ENCODE measurements at places on chromosomes 2 and 18.

DNA sequence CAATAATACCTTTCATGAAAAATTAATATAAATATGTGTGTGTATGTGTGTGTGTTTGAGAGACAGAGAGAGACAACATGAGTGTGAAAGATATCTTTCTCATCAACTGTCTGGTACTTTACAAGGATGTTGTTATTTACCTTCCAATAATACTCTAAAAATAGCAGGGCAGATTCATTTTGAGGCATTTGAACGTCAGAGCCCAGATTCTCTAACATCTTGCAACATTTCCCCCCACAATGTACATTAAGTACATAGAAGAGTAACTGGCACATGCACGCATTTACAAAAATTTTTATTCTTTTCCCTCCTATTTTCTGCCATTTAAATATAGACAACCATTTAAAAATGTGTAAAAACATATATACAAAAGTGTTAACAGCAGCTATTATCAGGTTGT is 100.9 kb downstream of the PID1 start:
- DNase-seq: no peak

DNA sequence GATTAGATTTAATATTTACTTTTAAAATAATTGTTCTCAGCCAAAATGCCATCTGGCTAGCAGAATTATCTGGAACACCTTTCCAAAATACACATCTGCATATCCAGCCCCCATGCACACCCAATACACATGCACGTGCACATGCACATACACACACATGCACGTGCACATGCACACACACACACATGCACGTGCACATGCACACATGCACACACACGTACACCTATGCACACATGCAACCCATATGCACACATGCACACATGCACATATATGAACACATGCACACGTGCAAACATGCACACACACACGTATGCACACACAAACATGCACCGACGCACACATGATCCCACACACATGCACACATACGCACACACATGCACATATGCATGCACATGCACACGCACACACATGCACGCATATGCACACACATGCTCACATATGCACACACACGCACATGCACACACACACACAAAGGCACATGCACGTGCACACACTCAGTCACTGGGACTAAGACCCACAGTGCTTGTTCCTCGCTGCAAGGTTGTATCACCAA is 53.5 kb downstream of the COPS8 start:
- no peak for DNase-seq

DNA sequence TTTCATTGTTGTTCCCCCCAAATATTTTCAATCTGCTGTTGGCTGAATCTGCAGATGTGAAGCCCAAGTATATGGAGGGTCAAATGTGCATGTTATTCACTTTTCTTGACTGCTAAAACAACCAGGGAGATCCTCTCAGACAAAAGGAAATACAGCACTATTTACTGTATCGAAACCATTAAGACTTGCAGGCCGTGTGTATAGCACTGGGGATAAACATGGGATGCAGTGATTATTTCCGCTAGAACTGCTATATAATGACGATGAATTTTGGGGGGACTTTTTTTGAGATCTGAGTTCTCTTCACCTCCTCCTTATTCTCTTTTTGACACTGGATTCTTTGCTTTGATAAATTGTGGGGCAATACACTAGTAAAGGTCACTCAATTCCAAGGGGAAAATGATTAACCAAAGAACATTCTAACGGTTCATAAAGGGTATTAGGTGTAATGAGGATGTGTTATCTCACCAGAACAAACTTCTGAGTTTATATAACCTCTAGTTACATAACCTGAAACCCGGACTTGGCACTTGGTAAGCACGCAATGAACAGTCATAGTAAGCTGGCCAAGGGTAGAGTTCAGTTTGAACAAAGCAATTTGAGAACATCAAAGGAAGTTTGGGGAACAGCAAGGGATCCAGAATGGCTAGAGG is 3.5 kb upstream of the UGT1A1 start:
- DNase-seq: no peak

DNA sequence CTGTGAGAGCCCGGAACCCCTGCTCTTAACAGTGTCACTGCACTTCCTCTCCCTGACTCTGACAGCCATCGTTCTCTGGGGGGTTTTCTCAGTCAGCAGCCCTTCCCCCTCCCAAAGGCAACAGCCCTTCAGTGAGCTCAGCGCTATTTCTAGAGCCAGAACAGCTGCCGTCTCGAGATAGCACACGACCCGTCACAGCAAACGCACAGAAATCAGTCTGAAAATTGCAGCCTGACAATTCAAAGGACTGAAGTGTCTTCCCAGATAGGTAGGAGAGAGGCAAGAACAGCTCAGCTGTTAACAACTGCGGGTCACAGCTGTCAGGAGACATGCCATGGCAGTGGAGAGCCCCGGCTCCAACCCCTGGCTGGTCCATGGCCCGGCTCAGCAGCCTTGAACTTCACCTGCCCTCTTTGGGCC is 45.4 kb downstream of the ST8SIA5 start:
- DNase-seq: peak; percentile 10

GRCh38 chr2:152094014-152094413 is 4.8 kb downstream of the CACNB4 start:
- DNase-seq: peak; percentile 76

- DNase-seq: no peak
Observed at GRCh38 chr18:51049137-51049536, 19.1 kb downstream of the SMAD4 start.

DNA sequence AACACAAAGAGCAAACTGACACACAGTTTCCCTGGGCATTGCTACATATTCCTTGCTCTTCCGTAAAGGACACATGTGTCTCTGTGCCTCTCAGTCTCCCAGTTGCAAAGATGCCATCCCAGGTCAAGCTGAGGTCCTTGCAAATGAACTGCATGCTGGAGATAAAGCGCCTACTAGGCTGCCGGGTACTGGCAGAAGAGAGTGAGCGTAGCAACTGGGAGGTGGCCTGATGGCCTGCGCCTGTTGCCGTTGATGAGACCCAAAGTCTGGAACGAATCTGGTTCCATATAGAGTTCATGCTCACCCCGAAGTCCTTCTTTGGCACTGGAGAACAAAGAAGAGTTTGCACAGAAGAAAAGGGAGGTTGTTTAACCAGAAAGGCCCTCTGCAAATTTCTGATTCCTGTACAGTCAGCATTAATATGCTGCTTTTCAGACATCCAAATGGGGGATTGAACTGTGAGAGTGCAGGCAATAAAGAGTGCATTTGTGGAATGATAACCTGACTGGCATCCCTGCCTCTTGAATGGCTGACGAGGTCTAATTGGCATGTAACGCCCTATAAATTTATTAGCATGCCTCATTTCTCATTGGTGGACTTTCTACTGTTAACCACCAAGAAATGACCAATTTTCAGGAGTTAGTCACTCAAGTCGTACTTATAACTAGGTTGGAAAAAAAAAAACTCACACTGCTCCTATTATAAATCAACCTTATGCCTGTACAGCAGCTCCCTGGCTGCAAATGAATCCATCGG is 78.7 kb downstream of the GBX2 start:
- DNase-seq: no peak

DNA sequence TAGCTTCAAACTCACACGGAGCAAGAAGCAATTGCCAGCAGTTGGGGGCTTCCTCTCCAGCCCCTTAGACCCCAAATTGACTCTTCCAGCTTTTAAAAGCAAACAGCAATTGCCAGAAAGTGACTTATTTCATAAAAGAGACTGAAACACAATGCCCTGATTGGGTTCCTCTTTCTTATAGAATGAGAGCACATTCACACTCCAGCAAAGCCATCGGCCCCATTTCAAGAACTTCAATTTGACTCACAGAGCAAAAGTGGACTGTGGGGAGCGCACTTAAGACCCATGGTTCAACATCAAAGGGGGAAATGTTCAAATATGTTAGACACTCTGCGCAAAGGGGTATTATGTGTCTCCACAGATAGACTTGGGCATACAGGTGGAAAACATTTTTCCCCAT is 484.7 kb downstream of the BCL11A start:
- peak; percentile 28 for DNase-seq

- no peak for DNase-seq
Observed at GRCh38 chr18:29653671-29654215, 1388.8 kb downstream of the DSC3 start.

GRCh38 chr2:164620873-164621763 is at the start of gene GRB14:
Gene GRB14, minus strand, starts transcription at chr2:164621482. Its CDS starts 173 bp downstream, at chr2:164621309.
- no peak for DNase-seq

- DNase-seq: no peak
Observed at GRCh38 chr2:69382547-69382946, 4.5 kb downstream of the GFPT1 start.

DNA sequence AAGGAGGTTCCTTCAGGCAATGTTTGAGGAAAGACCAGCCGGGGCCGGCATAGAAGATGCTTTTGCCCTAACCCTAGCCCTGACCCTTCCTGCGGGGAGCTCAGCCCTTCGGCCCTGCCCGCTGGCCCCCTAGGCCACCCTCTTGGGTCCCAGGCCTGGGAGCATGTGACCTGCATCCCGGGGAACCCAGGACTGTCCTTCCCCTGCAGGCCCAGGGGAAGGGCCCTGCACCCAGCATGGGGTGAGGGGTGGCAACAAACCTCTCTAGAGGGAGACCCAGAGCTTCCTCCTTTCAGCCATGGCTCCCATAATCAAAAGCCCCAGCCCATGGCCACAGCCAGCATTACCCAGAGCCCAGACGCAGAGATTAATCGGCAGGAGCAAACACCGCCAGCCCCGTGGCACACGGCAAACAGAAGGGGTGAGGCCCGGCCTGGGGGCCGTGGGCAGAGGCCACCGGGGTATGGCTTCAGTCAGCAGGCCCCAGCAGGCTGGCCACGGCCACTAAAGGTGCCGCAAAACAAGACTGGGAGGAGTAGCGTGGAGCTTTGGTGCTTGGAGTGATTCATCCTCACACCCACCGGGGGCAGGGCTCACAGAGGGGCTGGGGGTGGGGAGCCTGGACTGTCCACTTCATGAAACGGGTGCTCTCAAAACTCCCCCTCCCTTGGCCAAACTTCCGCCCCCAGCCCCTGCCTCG is 61.6 kb upstream of the HPCAL1 start:
- DNase-seq: no peak

DNA sequence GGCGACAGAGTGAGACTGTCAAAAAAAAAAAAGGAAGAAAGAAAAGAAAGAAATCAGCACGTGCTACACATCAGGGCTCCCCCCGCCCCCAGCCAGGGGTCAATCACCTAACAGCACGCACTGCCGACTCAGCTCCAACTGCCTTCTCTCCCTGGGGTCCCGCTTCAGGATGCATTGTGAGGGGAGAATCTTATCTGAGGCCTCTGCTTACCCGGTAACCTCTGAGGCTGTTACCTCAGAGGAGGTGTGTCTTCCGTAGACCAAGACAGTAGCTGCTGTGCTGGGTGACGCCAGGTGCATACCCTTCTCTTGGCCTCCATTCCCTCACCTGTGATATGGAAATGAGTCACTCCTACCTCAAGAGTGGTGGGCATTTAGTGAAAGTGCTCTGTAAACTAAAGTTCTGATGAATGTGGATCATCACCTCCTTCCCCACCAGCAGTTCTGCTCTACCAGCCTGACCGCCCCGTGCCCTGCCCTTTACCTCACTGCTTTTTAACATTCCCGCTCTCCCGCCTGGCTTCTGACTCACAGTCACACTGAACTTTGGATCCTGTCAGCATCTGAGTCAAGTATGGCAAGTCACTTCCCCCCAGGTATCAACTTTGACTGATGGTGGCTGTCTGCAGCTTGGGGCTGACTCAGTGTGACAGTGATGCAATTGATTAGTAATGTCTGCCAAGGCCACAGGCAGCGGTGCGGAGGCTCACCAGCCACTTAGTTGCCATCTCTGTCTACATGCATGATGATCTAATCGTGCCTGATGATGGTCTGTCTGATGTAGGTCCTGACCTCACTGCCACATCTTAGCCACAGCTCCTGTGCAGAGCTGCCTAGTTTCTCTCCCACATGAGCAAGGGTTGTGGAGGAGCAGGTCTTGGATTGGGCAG is 20.1 kb downstream of the ARID5A start:
- DNase-seq: peak; percentile 60

- peak; percentile 98 for DNase-seq
Observed at GRCh38 chr2:136214307-136215200, 96.6 kb upstream of the CXCR4 start.

GRCh38 chr18:36340246-36340645 is 42.7 kb downstream of the FHOD3 start:
- DNase-seq: no peak

GRCh38 chr2:74063486-74063885 is 78.8 kb downstream of the TET3 start:
- DNase-seq: peak; percentile 36

- peak; percentile 46 for DNase-seq
Observed at GRCh38 chr18:79440316-79441110, 44.8 kb downstream of the NFATC1 start.

All from NB4 (cell line).